AG04450 (cell line): ENCODE measurements at places on chromosomes 4 and X. TPM values are rescaled to one million over a fixed set of nuclear protein-coding genes. Genes with fewer than 3 reads are reported as not detected.

The ERAS gene
- not detected in 2 replicates for polyA plus RNA-seq

The WDR13 gene
- polyA plus RNA-seq, result 24.1 and 50.3 TPM in 2 replicates

The MAGEB6 gene
- polyA plus RNA-seq, result not detected in 2 replicates

The TMEM31 gene
- not detected in 2 replicates for polyA plus RNA-seq

The UCP1 gene
- not detected in 2 replicates for polyA plus RNA-seq

The PPEF2 gene
- not detected in 2 replicates for polyA plus RNA-seq

The MAP3K15 gene
- polyA plus RNA-seq, result 0.35 and 0.38 TPM in 2 replicates

The TMEM271 gene
- polyA plus RNA-seq, result not detected in 2 replicates

The ZNF141 gene
- polyA plus RNA-seq, result 4.3 and 4.7 TPM in 2 replicates

The COL4A6 gene
- 19.9 and 20.2 TPM in 2 replicates for polyA plus RNA-seq

The SLIT2 gene
- 15.2 and 16.0 TPM in 2 replicates for polyA plus RNA-seq

The NKAP gene
- 3.8 and 5.0 TPM in 2 replicates for polyA plus RNA-seq

The DIAPH2 gene
- polyA plus RNA-seq, result 6.8 and 10.6 TPM in 2 replicates

The OTUD5 gene
- polyA plus RNA-seq, result 51.3 and 52.0 TPM in 2 replicates

The CYLC1 gene
- polyA plus RNA-seq, result not detected in 2 replicates

The HSFX3 gene
- not detected in 2 replicates for polyA plus RNA-seq

The ARHGEF38 gene
- not detected in 2 replicates for polyA plus RNA-seq

The PITX2 gene
- 0.05 and 0.07 TPM in 2 replicates for polyA plus RNA-seq

The MAGEA8 gene
- polyA plus RNA-seq, result not detected in 2 replicates

The PHEX gene
- 0.24 and 0.40 TPM in 2 replicates for polyA plus RNA-seq

The TNMD gene
- not detected in 2 replicates for polyA plus RNA-seq

The ANOS1 gene
- 0.21 and 0.30 TPM in 2 replicates for polyA plus RNA-seq

GRCh38 chrX:22689290-22689689 is 310.5 kb upstream of the DDX53 start:
- no peak for DNase-seq

DNA sequence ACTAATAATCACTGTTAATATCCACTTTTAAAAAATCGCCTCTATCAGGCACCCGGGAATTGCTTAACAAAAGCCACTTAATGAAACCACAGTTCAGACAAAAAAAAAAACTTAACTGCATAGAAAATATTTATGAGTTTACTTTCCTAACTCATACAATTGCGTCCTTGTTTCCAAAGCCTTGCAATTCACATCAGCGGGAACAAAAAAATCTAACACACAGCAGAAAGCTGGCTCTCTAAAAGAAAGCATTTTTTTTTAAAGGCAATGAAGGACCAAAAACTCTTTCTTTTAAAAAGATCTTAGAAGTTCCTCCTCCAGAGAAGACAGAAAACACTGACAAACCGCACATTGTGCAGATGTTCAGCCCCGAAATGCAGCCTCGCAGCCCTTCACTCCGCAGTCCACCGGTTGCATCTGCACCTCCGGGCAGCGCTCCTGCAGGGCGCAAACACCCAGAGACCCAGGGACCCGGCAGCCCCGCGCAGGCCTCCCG is 812 bp downstream of the FAT1 start:
- DNase-seq, result no peak

DNA sequence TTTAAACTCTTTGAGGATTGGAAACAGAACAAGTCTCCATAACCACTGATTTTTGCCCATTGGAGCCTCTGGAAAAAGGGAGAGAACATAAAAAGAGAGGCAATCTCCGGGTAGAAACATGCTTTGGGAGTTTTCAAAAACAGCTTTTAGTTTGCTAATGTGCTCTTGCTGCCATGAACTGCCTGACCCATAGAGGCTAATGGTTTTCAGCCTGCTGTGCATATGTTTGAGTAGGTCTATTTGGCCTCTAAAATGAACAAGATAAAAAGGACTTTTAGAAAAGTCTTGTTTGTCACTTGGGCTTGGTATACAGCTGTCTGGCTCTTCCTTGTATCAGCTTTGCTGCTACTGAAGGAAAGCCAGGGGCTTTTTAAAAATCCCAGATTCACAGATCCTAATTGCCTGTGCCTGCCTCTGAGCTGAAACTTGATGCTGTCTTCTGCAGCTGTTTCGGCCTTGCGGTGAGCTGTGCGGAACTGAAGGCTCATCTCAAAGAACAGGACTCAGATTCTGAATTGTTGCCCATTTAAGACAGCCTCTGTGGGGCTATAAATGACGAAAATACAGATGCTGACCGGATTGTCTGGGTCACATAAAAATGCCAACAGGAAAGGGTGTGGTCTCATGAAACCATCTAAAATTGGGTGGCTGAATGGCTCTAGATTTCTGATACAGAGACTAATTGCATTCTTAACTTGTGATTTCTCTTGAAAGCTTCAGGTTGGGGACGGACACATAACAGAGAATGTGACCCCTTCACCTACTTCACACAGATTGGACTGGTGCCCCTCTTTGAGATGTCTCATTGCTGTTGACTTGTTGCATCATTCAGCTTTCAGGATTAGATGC is 18.4 kb upstream of the ZNF41 start:
- no peak for DNase-seq

DNA sequence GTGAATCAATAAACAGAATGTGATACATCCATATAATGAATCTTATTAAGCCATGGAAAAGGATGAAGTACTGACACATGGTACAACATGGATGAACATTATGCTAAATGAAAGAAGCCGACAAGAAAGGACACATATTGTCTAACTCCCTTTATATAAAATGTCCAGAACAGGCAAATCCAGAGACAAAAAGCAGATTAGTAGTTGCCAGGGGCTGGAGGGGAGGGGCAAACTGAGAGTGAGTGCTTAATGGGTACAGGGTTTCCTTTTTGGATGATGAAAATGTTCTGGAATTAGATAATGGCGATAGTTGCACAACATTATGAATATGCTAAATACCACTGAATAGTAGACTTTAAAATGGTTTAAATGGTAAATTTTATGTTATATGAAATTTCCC is 17.4 kb downstream of the ADGRG4 start:
- no peak for DNase-seq

- DNase-seq, result peak; percentile 4
Measured at GRCh38 chrX:69538321-69538876, 34.3 kb downstream of the NALF2 start.

GRCh38 chrX:31181377-31182000 is 109.6 kb upstream of the FTHL17 start:
- no peak for DNase-seq

DNA sequence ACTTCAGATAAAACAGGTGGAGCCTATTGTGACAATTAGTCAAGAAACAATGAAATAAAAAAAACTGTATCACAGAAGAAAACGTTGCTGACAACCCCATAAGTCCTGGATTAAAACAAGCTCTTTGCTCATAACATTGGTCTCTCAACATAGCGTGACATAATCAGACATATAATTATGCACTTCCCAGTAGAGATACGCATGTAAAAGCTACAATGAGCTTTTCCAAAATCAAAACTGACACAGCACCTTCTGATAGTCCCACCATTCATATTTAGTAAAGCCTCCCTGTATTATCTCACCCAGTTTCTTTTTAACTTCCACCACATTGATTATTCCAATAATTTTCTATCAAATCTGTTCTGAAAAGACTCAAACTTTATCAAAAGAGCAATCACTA is 372.1 kb upstream of the SMIM31 start:
- no peak for DNase-seq

GRCh38 chr4:7798178-7798995 is 141.3 kb downstream of the AFAP1 start:
- no peak for DNase-seq

DNA sequence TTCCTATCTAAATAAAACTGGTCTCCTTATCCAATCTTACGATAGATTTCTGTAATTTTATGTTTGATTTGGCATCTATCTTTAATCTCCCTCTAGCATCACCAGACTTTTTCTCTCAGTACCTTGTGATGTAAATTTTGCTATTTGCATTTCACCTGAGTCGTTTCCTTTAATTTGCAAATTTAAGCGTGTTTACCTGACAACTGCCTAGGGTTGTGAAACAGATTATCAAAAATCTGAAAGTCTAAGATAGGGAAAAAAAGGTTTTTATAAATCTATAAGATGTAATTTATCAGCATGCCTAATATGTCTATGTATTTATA is 39.4 kb upstream of the TMPRSS11E start:
- DNase-seq, result no peak

DNA sequence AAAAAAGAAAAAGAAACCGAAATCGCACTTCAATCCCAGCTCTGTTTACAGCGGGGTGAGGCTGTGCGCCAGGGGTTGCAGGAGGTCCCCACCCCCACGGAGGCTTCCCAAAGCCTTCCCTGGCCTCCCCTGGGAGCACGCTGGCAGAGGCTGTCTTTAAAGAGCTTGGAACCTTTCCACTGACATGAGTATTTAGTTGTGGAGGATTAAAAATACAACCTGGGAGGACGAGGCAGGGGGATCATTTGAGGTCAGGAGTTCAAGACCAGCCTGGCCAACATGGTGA is 69.1 kb downstream of the PPP2R2C start:
- no peak for DNase-seq

DNA sequence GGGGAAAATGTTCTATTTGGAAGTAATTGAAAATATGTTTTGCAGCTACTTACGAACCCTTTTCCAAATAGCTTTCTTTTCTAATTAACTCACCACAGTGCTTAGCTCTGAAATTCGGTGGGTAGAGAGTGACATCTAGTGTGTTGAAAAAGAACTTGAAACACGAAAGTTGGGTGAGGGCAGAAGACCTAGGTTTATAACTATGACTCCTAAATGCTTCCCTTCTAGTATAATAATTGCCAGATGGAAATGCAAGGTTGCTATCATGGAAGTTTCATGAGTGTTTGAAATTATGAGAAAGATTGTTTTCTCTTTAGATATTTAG is 77.3 kb upstream of the NOCT start:
- DNase-seq, result peak; percentile 32

DNA sequence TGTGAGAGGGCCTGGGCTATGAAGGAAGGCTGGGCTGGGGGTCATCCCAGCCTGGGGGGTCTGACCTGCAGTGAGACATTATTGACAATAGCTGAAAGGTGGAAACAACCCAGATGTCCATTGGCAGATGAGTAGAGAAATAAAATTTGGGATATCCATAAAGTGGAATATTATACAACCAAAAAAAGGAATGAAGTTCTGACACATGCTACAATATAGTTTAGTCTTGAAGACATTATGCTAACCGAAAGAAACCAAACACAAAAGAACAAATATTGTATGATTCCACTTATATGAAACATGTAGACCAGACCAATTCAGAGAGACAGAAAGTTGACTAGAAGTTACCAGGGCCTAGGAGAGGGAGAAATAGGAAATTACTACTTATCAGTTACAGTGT is 44.7 kb downstream of the RTL5 start:
- DNase-seq, result no peak

DNA sequence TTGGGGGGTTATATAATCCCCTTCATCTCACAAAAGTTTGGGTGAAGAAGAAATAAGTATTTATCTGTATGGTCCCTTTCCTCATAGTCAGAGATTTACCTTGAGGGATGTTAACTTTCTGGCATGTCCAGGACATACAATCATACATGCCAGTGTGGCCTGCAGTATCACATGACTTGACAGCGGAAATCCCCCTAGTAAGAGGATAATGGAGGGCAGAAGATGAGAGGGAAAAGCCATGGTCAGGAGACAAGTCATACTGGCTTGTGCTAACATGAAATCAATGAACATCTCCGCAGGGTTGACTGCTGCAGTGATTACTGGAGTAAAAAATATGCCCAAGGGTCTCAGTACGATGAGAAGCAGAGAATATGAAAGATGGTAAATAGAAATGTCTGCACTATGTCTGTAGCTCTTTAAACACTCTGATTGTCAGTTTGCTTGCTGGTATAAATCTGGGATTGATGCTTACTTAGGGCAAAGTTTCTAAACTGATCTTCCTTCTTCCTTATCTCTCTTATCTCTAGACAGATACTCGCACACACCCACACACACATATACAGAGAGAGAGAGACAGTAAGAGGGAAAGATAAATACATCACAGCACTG is 1385.6 kb upstream of the ADGRL3 start:
- no peak for DNase-seq

GRCh38 chr4:137212601-137213000 is 319.7 kb downstream of the PCDH18 start:
- DNase-seq, result no peak

DNA sequence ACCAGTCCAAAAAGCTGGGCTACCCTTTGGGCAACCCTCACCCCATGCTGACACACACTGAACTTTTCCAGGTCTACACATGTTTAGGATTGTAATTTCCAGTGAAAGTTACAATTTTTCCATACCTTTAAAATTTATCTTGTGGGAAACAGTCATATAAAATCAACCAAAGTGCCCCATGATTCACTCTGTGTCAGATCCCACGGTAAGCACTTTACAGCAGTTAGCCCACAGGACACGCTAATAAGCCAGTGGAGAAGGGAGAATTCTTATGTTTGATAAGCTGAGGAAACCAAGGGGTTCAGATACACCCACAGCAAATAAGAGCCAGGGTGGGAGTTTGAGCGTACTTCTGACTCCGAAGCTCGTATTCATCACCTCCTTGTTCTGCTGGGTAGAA is 72.4 kb upstream of the TBL1X start:
- DNase-seq, result no peak

- DNase-seq, result no peak
Measured at GRCh38 chrX:110201799-110202198, 116.1 kb downstream of the AMMECR1 start.

- no peak for DNase-seq
Measured at GRCh38 chr4:177356921-177357320, 47.2 kb downstream of the NEIL3 start.

- DNase-seq, result no peak
Measured at GRCh38 chr4:167903291-167903721, 189.0 kb upstream of the ANXA10 start.

GRCh38 chr4:156596026-156596425 is 375.6 kb downstream of the PDGFC start:
- DNase-seq, result no peak

- DNase-seq, result no peak
Measured at GRCh38 chr4:112057470-112057869, 87.8 kb upstream of the FAM241A start.

DNA sequence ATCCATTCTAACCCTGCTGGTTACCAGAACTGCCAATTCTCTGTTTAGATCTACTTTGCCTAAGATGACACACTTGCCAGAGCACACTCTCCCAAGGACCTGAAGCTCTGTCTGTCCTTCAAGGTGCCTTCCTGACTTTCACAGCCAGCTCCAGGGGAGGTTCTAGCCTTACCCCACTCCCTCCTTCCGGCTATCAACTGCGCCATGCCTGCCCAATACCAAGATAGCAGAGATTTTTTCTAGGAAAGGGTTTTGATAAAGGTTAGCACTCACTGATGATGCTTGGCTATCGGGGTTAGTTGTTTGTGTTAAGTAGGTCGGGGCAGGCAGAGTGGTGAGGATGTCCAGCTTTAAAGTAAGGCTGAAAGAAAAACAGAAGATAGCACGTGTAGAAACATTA is 14.3 kb downstream of the ALPK1 start:
- no peak for DNase-seq

- no peak for DNase-seq
Measured at GRCh38 chr4:164095313-164096110, 601.0 kb downstream of the TMA16 start.

- no peak for DNase-seq
Measured at GRCh38 chr4:62913065-62913464, 1496.2 kb downstream of the TECRL start.

GRCh38 chr4:112492321-112492720 is 23.7 kb downstream of the NEUROG2 start:
- no peak for DNase-seq

- DNase-seq, result no peak
Measured at GRCh38 chrX:108415146-108415545, 23.1 kb downstream of the COL4A6 start.
